ENCODE measurements at places on chromosomes 1 and 21.

- DNase-seq, result no peak
Measured at GRCh38 chr1:45035631-45036301, 23.7 kb downstream of the UROD start.

DNA sequence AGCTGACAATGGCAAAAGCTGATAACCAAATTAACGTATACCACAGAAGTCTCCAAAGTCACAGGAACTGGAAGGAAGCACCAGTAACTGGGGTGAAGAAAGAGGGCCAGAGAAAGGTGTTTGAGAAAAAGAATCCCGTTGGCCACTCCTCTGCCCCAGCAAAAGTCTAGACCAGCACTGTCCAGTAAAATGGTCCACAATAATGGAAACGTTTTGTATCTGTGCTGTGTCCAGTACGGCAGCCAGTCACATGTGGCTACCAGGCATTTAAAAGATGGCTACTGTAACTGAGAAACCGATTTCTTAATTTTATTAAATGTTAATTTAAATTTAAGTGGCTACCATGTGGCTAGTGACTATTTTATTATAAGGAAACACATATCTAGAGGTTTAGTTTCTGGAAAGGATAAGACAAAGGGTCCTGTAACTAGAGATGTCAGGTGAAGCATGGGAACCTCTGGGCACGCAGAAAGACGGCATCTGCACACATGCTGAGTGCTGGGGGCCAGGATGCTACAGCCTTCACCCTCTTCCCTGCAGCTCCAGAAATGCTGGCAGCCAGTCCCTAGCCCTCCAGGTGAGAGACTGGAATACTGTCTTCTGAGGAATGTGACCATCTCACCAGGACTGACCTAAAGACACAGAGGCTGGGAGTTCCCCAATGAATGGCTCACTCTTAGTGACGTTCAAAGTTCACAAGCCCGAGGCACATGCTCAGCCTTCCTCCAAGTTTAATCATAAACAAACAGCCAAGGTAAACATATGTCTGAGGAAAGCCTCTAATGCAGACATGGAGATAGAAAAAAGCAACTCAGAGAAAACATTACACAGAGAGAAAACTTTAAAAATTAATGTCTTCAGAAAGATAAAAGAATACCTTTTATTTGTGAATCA, 50.7 kb downstream of the JAK1 start:
- DNase-seq, result no peak

GRCh38 chr1:226664413-226665101, 74.5 kb downstream of the ITPKB start:
- peak; percentile 42 for DNase-seq

DNA sequence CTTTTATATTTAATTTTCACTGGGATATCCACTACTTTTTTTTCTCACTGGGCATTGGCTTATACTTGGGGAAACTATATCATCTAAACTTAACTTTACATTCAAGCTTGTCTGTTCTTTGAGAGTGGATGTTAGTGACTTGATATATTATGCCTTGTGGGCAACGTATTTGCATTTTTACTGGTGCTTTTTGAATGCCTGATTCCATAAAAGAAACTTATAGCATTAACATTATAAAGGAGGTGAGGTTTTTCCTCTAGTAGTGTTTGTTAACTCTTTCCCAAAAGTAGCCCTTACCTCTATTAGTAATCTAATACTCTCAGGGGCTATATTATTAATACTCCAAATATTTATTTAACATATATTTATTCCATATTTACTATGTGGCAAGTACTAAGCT, 416.5 kb downstream of the PLA2G4A start:
- DNase-seq, result no peak

DNA sequence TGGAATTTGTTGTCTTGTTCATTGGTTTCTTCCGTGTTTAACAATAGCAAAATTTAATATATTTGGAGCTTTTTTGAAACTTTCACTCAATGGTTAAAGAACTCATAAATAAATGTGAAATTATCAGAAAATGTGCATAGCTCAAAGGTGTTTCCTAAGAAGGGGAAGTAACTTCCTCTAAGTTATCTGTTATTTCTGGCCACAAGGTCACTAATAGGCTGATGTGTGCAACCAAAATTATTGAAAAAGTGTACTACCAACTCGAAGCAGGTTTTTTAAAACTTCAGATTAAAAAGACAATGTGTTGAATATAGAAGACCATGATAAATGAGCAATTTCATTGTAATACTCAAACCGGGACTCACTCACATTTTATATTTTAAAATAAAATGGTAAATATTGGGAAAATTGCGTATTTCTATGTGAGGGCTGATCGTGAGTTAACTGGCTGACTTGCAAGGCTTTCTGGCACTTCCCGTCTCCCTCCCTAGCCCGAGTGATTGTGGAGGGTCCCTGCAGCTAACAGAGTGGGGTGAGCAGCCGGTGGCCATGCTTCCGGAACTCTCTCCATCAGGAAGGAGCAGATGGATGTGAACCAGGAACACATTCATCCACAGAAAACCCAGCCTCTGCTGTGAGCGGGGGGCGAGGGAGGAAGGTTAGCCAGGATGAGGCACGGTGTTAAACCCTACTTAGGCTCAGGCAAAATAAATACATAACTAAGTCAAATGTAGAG, 96.9 kb downstream of the ERG start:
- DNase-seq, result no peak

DNA sequence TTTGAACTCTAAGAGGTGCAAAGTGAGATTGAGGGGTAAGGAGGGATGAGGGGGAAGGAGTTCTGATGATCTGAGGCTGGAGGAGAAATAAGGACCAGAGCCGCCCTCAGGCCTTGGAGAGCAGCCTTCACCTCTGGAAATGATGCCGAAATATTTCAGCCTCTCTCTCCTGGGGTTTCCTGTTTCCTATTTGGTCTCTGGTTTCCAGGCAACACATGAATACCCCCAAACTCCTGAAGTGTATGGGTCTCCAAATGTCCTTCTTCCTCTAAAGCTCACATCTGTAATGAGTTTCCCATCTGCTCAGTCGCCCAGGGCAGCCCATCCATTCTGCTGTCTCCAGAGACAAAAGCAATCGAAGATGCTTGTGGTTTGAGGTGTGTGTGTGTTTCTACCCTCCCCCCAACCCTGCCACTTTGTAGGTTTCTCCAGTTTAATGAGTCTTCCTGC, 52.0 kb upstream of the FAM20B start:
- no peak for DNase-seq

DNA sequence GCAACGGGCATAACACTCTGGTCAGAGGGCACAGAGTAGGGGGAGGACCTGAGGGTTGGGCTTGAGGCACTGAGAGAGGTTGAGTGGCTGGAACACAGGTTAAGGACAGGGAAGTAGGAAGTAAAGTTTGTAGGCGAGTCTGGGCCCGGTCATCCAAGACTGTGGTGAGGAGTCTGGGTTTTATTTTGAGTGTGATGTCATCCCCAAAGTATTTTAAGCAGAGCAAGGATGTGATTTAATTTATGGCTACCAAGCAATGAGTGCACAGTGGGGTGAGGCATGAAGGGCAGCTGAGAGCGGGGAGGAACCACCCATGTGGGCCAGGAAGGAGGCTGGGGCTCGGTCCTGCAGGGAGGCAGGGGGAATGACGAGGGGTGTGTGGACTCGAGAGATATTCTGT, 11.2 kb upstream of the VWA5B1 start:
- DNase-seq, result peak; percentile 45

- no peak for DNase-seq
Measured at GRCh38 chr1:59428828-59429227, 131.9 kb downstream of the FGGY start.

DNA sequence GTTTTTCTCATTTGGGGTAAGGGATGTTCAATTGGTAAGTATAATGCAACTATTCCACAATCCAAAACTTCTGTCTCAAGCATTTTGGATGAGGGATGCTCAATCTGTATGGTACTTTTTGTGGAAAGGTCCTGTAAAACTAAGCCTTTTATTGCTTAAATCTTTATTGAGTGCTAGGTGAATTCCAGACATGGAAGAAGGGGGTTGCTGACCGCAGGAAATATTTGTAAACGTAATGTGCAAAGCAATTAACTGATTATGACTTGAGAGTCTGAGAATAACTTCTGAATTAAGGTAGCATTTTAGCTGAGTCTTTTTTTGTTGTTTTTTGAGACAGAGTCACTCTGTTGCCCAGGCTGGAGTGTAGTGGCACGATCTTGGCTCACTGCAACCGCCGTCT, 3.1 kb downstream of the AKIRIN1 start:
- no peak for DNase-seq

GRCh38 chr1:112618721-112619517, at the start of gene ST7L:
ST7L (minus strand) TSS chr1:112619141; CDS start chr1:112619113, 28 bp downstream.
- DNase-seq, result peak; percentile 56

- DNase-seq, result no peak
Measured at GRCh38 chr1:43936431-43937151, 3.0 kb downstream of the ARTN start.

DNA sequence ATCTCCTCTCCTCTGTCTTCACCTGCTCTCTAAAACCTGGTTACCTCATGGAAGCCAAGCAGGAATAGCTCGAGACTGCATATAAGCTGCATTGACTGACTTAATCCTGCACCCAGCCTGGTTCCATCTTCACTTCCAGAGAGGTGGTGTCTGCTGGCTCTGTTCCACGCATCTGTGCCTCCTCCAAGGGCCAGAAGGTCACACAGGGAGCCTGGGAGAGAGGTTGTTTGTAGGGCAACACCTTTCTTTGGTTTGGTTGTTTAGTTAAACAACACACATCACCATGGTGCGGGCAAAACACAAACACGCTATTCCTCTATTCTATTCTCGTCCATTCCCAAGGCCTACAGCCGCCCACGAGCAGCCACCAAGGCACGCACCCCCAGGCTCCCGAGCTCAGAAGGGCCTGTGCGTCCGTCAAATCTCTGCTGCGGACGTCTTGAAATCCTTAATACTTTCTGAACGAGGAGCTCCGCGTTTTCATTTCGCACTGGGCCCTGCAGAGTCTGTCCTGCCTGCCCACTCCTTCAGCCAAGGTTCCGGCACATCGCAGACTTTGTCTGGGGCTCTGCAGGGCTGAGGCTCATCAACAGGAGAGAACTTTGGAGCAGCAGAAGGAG, 116.2 kb downstream of the RIPK4 start:
- no peak for DNase-seq

GRCh38 chr21:33063375-33063883, 6.5 kb upstream of the OLIG1 start:
- DNase-seq, result no peak

- no peak for DNase-seq
Measured at GRCh38 chr1:1128454-1129139, 12.7 kb upstream of the C1orf159 start.

GRCh38 chr1:157628773-157629172, 30.9 kb upstream of the FCRL4 start:
- DNase-seq, result no peak

DNA sequence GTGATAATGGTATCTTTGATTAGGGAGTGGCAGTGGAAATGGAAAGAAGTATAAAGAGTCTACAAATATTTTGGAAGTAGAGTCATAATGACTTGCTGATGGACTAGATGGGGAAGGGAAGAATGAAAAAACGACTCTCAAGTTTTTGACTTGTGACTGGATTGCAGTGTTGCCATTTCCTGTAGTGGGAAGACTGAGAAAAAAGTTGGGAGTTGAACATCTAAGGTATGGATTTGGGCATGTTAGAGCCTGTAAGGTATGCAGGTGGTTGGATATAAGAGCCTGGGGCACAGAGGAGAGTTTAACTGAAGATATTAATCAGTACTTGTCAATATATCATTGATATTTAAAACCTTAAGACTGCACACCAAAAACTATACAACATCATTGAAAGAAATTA, 19.4 kb downstream of the DNM3 start:
- no peak for DNase-seq

DNA sequence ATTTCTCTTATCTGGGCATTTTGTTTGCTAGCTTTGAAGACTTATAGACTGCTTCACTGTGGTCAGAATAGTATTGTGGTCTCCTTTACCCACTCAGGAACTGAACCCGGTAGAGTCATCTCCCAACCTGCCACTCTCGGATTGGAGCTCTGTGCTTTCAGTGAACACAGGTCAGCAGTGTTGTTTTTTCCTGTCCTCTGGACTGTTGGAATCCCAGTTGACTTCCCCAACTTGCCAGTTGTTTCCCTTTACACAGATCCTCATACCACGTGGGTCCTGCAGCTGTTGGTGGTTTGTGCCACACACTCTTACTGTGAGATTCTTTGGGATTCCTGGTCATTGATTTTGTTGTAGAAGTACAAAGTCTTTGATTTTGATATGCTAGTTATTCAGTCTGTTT, 214.1 kb downstream of the DYRK1A start:
- DNase-seq, result no peak

DNA sequence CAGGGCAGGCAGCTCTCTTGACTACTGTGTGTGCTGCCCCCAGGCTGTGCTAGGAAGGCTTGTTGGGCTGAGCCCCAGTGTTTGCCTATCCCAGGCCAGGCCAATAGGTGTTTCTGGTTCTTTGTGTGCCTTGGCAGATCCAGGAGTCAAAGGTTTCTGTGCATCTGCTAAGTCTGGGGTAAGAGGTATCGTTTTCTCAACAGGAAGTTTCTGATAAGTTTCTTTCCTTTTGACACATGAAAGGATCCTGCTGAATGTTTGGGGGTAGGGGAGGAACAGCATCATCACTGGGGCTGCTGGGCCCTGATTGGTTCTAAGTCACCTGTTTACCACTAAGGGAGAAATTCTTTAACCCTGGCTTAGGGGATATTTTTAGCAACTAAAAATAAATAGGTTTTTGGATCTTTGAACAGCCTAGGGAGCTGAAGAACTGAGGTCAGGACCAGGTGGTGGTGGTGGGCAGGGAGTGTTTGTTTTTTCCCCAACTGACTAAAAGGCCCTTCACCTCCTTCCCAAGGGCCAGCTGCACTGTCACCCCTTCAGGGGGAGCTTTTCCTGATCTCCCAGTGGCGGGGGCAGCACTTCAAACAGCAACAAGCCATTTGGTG, 85.1 kb downstream of the KCNN3 start:
- DNase-seq, result no peak

GRCh38 chr1:219434285-219434922, 178.5 kb downstream of the ZC3H11B start:
- no peak for DNase-seq

DNA sequence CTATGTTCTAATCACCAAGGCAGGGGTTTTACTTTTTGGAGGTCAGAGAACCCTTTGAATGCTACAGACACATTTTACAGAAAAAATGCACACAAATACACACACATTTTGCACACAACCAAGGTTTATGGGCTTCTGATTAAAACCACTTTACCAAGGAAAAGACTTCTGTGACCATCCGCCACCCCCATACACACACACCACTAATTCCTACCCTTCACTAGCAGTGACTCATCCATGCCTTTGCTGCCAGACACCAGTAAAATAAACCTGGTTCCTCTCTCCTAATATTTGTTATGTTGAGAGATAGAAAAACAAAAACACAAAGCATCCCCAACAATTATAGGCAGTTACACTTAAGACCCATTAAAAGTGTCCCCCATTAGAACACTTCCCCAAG, 12.9 kb downstream of the PIGM start:
- no peak for DNase-seq

GRCh38 chr1:118985640-118986554, 2.2 kb downstream of the TBX15 start:
- DNase-seq, result no peak

Measured in HS-27A (cell line).